ENCODE measurements at places on chromosomes 5 and 9.

GRCh38 chr5:159864885-159865691 lies 51.2 kb upstream of the ADRA1B start:
- no peak for DNase-seq

DNA sequence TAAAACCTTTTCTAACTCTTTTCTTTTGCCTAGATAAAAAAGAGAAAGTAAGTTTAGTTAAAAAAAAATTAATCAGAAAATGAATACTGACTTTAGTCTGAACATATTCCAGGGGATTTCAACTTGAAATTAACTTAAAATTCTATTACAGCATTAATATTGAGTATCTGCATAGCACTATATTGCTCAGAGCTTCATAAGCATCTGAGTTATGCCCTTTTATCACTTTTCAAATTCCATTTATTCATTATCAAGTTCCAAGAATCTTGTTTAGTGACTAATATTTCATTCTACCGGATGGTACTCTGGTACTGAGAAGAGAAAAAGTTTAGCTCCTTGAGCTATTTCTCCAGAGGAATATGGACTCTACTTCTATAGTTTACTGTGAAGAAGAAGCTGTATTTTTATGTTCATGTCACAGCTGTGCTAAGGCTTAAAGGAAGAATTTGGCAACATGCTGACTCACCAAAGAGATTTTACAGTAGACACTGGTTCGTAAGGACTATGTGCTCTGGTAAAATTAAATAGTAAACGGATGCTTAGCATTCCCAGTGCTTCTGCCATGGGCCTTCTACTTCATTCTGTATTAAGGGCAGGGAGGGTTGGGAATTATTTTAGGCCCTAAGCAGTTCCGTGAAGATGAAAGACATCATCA lies 285.2 kb upstream of the SEMA6A start:
- DNase-seq = no peak

DNA sequence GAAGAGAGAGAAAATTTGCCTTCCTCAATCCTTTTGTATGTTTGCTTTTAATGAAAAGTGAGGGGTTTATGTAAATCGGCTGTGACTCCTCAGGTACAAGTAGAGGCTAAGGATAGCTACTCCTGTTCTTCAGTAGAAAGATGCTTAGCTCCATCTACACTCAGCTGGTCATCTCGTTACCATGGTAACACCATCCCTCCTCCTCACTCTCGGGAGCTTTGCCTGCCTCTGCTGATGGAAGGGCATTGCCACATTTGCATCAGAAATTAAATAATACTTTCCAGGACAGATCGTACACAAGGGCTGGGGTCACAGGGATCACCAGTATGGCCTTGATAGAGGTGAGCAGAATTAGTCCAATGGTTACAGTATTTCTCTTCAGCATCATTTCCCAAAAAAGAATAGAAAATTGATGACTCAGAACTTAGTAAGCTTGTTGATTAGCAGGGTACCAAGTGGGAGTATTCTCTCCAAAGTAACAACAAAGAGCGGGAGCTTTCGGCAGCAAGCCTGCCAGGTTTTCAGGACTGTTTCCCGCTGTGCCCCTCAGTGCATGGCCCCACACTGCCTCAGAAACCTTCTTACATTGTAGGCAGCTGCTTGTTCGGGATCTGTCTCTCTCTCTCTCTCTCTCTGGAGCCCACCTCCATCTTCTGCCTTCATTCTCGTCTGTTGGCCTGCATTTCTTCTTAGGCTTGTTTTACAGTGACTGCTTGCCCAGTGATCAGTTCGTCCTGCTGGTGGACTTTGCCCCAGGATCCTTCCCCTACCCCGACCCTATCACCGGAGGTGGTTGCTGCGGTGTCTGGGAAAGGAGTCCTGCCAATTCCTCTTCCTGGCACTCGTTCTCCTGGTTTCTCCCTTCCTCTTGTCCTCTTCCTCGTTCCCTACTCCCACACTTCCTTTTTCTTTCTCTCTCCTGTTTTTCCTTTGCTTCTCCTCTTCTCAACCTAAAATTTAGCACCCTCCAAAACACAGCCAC lies 51.9 kb upstream of the SNAPC3 start:
- DNase-seq = no peak

DNA sequence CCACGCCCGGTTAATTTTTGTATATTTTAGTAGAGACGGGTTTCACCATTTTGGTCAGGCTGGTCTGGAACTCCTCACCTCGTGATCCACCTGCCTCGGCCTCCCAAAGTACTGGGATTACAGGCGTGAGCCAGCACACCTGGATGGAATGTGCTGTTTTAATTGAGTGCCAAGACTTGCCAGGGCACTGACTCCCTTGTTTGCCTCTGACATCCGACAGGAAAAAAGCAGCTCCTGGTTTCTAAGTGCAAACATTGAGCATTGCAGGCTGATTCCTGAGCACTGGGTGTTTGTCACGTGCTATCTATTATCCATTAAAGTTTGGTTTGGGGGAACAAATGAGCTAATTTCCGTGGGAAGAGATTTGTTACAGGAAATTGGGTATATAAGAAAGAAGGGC lies 70.6 kb upstream of the CKMT2 start:
- no peak for DNase-seq

DNA sequence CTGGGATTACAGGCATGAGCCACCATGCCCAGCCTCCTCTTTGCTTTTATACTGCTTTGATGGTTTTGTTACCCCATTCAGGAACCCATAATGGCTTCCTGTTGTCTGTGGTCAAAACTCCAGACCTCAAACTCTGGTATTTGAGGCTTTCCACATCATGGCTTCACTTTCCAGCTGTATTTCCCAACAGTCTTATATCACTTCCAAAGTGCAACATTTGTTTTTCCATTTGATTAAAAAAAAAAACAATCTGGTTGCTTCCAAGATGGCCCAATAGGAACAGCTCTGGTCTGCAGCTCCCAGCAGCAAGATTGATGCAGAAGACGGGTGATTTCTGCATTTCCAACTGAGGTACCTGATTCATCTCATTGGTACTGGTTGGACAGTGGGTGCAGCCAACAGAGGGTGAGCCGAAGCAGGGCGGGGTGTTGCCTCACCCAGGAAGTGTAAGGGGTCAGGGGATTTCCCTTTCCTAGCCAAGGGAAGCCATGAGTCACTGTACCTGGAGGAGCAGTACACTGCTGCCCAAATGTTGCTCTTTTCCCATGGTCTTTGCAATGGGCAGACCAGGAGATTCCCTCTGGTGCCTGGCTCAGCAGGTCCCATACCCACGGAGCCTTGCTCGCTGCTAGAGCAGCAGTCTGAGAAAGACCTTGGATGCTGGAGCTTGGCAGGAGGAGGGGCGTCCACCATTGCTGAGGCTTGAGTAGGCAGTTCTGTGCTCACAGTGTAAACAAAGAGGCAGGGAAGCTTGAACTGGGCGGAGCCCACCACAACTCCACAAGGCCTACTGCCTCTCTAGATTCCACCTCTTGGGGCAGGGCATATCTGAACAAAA lies 458.4 kb downstream of the KDM4C start:
- peak; percentile 14 for DNase-seq

DNA sequence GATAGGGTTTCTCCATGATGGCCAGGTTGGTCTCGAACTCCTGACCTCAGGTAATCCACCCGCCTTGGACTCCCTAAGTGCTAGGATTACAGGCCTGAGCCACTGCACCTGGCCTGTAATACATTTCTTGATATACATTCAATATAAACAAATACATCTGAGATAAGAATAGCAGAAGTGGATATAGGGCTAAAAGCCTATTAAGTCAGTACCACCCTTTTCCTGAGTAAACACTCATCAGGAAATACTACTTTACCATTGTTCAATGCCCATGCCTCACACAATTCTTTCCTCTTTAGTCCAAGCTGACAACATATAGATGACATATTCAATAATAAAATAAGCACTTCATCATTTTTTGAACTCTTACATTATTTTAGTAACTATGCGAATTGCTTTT lies 64.8 kb downstream of the MRPS27 start:
- no peak for DNase-seq

- no peak for DNase-seq
Observed at GRCh38 chr5:165000479-165001190, 1495.2 kb downstream of the MAT2B start.
